Activated CD4-positive, alpha-beta T cell treated with anti-CD3 and anti-CD28 coated beads for 24 hours (primary cell): ENCODE measurements at places on chromosomes 4 and X.

DNA sequence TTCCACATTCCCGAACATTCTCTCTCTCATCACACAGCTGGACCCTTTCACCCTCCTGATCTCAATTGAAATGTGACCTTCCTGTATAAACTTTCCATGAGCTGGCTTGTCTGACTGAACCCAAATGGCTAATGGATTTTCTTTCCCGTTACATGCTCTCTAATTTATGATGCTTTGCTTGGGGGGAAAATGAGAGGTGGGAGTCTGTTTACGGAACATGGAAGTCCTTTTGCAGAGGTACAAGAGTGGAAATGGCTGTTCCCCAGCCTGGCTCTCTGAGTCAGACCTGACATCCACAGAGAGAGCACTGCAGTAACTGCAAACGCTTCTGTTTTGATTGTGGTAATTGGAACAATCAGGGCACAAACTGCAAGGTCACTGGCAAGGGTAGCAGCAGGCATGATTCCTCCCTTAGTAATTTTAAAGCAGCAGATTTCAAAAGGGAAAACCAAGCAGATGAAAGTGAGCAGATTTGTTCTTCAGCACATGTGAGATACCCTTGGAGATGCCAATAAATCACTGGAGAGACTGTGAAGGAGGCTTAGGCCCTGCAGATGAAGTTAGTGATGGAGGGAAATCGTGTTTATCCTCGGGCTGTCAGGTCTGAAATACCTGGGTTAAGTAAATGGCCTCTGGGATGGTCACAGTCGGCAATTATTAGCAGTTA, 83.9 kb downstream of the SNCA start:
- DNase-seq, result no peak

- DNase-seq, result no peak
Observed at GRCh38 chr4:156411531-156411930, 457.9 kb upstream of the CTSO start.

- no peak for DNase-seq
Observed at GRCh38 chr4:182126603-182127002, 116.6 kb upstream of the TENM3 start.

DNA sequence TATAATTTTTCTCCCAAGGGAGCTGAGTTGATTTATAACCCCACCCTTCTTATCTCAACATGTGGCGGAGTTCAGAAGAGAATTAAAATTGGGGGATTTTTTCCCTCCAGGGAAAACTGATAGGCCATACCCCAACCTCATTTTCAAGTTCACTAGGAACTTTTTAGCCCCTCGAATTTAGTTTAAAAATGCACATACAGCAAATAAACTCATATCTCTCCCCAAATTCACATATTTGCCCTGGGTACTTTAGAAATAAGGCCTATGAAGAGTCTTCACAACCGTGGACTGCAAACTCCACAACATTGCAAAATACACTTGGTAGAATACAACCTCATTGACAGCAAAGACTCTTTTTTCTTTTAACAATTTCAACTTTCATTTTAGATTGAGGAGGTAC, 206.7 kb upstream of the LEF1 start:
- DNase-seq, result no peak

DNA sequence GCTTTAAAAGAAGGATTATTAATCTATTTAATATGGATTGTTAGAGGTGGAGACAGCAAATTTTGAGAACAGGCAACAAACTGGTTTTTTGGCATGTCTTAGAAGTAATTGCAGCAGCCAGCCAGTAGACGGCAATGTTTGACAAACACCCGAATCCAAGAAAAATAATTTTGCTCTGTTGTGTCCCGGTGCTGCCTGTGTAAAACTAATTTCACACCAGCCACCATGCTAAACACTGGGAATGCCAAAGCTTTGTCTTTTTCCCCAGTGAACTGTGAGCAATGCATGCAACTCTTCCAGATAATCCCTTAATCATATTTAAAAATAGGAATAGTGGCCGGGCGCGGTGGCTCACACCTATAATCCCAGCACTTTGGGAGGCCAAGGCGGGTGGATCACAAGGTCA, 25.9 kb downstream of the SMIM31 start:
- DNase-seq, result no peak

- no peak for DNase-seq
Observed at GRCh38 chrX:14672611-14673172, 143.4 kb downstream of the GLRA2 start.

GRCh38 chr4:160370046-160370445, 1267.2 kb downstream of the RAPGEF2 start:
- no peak for DNase-seq

DNA sequence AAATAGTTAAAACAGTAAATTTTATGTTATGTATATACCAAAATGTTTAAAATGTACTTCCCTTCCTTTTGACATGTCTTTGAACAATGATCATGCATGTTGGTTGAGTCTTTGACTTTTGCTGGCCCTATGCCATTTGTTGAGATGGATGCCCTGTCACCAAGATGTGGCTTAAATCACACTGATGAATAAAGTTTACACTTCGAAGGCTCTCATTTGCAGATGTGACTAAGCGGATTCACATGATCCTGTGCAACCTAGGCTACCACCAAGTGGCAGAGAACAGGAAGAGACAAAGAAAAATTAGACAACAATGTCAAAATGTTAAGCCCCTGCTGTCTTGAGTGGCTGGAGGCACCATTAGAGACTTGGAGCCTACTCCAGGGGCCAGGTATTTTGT, 139.9 kb downstream of the RAB28 start:
- DNase-seq, result no peak

GRCh38 chr4:72119946-72120345, 88.1 kb downstream of the NPFFR2 start:
- no peak for DNase-seq

- DNase-seq, result no peak
Observed at GRCh38 chr4:159542296-159542695, 439.4 kb downstream of the RAPGEF2 start.

DNA sequence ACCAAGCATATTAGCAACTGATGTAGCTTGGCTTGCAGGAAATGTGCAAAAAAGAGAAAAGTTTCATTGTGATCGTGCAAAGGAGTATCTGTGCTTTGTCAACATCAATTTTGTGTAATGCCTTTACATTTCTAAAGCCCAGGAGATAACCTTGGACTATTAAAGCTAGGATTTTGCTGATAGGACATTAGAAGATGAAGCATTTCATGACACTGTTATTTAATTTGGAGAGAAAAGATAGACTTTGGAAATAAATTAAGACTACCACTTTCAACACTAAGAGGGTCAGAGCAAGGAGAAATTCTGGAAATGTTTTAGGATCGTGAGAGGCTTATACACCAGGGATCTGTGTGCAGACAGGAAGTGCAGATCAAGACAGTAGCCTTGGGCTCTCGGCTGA, 120.6 kb upstream of the MID1 start:
- no peak for DNase-seq

GRCh38 chrX:120749141-120749846, 119.4 kb upstream of the C1GALT1C1 start:
- no peak for DNase-seq

GRCh38 chr4:83364312-83364711, 29.7 kb upstream of the HPSE start:
- DNase-seq, result no peak

DNA sequence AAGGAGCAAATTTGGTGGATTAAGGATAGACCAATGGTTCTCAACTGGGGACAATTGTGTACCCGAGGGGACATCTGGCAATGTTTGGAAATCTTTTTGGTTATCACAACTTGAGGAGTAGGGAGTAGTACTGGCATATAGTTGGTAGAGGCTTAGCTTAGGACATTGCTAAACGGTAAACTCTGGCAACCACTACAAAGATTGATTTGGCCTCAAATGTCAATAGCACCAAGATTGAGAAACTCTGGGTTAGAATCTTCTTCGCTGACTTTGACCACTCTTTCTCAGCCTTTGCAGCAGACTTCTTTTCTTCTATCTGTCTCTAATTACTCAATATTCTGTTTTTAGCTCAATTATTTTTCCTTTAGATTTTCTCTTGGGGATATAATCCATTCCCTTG, 1.5 kb upstream of the NBDY start:
- DNase-seq, result no peak

DNA sequence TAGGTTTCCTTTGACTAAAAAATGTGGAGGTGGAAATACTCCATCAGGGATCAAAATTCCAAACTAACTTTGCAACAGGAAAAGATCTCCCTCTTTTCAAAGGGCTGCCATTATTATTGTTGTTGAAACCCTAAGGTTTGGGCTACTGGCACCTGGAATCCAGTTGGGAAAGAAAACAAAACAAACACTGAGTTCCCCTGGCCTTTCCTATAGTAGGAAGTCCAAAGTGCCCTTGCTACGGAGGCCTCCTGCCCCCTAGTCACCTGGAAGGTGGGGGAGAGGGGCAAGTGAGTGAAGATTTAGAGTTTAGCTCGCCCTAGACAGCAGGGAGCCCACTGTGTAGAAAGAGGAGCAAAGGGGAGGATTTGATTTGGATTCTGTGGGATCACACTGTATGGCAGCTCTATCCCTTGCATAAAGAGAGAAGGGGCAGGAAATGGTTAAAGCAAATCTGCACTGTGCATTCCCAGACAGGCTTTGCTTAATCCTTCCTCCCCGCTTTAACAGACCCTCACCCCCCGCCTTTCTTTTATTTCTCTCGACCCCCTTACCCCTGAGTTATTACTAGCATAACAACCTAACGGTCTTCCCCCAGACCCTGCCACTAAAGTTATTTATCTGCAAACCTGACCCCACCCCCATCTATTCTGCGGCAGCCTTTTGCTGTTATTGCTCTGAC, 627 bp upstream of the FAT4 start:
- DNase-seq, result no peak

- no peak for DNase-seq
Observed at GRCh38 chr4:25158817-25159216, 1.4 kb downstream of the SEPSECS start.

DNA sequence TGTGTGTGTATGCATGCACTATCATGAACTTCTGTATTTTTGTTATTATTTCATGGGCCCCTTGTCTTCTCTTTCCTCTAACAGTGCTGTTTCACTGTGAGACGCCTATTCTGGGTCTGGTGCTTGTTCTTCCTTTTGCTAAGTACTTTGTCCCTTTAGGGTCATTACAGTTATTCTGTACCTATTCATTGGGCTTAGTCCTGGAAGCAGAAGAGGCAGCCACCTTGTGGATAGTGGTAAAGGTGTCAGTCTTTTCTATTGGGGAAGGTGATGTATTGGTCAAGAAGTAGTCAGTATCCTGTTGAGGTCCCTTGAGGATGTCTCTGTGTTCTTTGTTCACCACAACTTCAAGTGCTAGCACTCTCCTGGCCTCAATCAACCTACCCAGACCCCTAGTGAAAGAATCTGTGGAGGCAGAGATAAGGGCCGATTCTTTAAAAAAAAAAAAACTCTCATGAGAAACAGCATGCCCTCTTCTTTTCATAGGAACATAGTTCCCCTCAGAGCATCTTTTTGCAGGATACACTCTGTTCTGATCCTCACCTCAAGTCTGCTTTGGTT, 593.8 kb downstream of the SPRY1 start:
- no peak for DNase-seq

- DNase-seq, result no peak
Observed at GRCh38 chr4:1137063-1137776, 23.9 kb upstream of the RNF212 start.

GRCh38 chr4:20629186-20630106, 70.8 kb upstream of the PACRGL start:
- DNase-seq, result no peak

- DNase-seq, result no peak
Observed at GRCh38 chr4:33104273-33104672, 2384.1 kb downstream of the PCDH7 start.

DNA sequence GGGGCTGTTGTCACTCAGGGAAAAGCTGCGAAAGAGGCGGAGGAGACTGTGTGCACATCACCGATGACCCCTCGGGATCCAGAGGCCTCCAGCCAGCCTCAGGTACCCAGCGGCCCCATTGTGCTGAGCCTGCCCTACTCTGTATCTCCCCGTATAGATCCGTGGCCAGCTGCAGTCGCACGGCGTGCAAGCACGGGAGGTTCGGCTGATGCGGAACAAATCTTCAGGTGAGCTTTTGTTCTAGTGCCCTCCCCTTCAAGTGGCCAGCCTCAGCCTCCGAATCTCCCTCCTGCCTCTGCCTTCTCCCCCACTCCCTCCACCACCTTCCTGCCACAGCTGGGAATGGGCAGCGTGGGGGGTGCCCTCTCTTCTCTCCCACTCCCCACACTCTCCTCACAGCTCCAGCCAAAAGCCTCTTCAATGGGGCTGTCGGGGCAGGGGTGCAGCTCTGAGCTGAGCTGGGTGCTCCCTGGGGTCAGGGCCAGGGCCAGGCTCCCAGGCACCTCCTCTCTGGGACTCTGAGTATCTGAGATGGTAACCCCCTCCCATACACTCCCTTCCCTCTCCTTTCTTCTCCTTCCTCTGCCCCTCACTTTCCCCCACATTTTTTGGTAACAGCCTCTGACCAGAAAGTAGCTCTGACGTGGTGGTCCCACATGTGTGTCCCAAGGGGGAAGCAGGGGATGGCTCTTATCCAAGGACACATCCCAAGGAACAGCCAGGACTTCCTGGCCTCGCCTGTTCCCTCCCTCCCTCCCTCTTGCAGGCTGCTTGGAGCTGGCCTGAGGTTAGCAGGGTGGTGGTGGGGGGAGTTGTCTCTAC, 20.4 kb upstream of the UBA1 start:
- no peak for DNase-seq

GRCh38 chr4:98284640-98285046, 23.5 kb downstream of the RAP1GDS1 start:
- no peak for DNase-seq

DNA sequence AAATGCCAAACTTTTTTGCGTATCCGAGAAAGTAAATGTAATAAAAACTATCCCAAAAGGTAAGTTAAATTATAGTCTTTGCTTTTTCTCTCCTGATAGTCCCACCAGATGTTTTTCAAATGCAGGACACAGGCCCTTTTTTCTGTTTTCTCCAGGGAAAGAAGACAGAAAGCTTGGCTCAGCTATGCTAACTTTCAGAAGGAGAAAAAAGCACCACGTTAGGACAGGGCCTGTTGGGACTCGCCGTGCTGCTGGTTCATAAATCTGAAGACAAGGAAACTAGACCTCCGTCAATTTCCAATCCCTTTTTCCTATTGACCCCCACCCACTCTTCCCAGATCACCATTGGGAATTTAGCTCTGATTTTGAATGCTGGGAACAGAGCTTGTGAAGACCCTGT, 220.9 kb upstream of the SFRP2 start:
- no peak for DNase-seq

GRCh38 chr4:104416725-104417356, 77.9 kb downstream of the CXXC4 start:
- DNase-seq, result no peak

- DNase-seq, result no peak
Observed at GRCh38 chr4:106530024-106530361, 161.4 kb upstream of the GIMD1 start.

- no peak for DNase-seq
Observed at GRCh38 chr4:122861172-122861943, 34.7 kb downstream of the FGF2 start.

GRCh38 chr4:180925805-180926204, 1317.4 kb upstream of the TENM3 start:
- DNase-seq, result no peak
